ENCODE measurements at places on chromosomes 12 and 14.
A peak's percentile ranks its signal among the peaks of the same experiment; 100 is the strongest.

DNA sequence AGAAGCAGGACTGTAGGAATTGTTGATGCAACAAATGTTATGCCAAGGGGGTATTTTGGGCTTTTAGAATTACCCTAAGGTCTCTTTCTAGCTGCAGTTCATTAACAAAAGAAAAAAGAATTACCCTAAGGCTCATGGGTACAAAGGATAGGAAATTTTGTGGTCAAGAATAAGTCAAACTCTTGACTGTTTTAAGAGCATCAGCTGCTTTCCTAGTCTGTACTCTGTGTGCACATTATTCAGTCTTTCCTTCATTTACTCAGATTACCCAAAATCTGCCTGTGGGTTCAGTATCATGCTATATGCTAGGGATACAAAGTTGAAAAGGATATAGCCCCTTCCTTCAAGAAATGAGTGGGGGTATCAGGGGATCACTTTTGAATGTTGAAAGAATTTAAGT is 36.5 kb upstream of the CCDC88C start:
- no peak for DNase-seq
- H3K4me1 ChIP-seq, result no peaks in the 10 kb centered on the region
- H3K36me3 ChIP-seq, result peaks cover 13% of the 10 kb centered on the region
- no peaks in the 10 kb centered on the region for H3K27me3 ChIP-seq
- H3K27ac ChIP-seq, result peak overlapping the region; percentile 44

DNA sequence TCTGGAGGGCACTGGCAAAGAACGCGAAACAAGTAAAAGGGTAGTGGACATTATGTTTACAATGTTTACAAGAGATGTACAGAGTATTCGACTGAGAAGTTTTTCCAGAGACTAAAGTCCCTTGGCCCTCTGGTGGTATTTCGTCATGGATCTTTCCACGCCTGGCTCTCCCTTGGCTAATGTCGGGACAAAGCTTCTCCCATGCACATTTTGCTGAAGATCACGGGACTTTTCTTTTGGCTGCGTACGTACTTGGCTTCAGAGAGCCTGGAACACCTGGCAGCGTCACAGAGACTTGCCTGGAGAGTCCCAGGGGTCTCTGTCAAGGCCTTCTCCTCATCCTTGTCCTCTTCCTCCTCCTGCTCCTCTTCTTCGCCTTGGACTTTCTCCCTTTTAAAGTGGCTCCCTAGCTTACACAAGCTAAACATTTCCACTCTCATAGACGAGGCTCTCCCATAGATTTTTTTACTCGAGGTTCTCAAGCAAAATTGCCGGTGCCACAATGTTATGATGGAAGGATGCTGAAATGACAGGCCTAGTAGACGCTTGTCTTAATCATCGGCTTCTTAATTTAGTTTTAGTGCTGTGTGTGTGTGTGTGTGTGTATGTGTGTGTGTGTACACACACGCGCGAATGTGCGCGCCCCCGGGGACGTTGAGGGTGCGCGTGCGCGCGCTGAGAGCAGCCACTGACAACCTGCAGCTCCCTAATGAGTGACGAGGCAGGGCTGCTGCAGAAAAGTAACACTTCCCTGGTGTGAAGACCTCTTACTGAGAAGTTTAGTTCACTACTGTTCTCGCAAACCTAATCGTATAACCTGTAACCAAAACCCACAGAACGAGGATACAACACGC is 4.9 kb upstream of the FOXG1 start:
- no peak for DNase-seq
- no peak overlapping the region for H3K27ac ChIP-seq
- peaks cover 82% of the 10 kb centered on the region for H3K27me3 ChIP-seq
- H3K4me1 ChIP-seq, result peaks cover 22% of the 10 kb centered on the region
- peaks cover 11% of the 10 kb centered on the region for H3K36me3 ChIP-seq
- no peak overlapping the region for H3K4me3 ChIP-seq

GRCh38 chr12:115407723-115408122 is 723.7 kb upstream of the TBX3 start:
- no peaks in the 10 kb centered on the region for H3K27me3 ChIP-seq
- no peak overlapping the region for H3K27ac ChIP-seq
- no peak overlapping the region for H3K4me3 ChIP-seq
- no peaks in the 10 kb centered on the region for H3K36me3 ChIP-seq

GRCh38 chr12:54390668-54391551 is 6.4 kb upstream of the ZNF385A start:
- DNase-seq, result peak; percentile 37
- no peaks in the 10 kb centered on the region for H3K27me3 ChIP-seq
- H3K36me3 ChIP-seq, result no peaks in the 10 kb centered on the region
- H3K4me3 ChIP-seq, result peak overlapping the region; percentile 83
- H3K4me1 ChIP-seq, result peaks cover 76% of the 10 kb centered on the region

DNA sequence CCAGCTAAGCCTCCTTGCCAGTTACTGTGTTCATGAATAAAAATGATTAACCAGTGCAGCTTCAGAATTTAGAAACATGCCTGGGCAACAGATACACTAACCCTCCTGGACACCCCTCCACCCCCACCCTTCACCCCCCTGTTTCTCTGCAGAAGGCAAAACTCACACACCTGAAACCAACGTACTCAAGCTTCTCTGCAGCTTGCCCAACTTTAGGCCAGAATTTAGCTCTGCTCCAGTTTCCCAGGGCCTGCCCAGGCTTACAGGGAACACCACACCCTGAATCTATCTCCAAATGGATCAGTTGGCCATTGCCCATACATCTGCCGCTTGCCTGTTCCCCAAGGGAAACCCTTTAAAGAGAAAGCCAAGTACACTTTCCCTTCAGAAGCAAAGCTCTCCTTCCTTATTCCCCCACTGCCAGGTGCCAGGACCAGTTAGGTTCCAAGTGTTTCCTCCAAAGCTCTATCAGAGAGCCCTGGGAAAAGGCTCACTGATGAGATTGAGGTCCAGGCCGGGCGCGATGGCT is 1.8 kb upstream of the SPPL3 start:
- DNase-seq, result no peak
- peak overlapping the region; percentile 27 for H3K4me3 ChIP-seq
- H3K27ac ChIP-seq, result no peak overlapping the region
- no peaks in the 10 kb centered on the region for H3K27me3 ChIP-seq

DNA sequence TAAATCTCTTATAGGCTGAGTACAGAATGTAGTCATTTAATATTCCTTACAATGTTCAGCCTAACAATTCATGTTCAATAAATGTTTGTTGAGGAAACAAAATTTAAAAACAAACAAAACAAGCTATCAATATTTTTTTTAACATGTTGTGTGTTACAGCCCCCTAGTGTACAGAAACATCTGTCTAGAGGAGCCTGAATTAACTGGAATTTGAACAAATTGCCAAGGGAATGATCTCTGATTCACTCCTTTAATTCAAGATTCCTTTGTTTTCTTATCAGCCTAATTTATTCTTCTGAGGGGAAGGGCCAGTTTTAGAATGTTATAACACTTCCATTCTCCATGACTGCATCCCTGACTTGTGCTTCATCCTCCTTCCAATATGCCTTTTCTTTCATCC is 127.2 kb downstream of the CMAS start:
- peaks cover 6% of the 10 kb centered on the region for H3K27me3 ChIP-seq
- no peaks in the 10 kb centered on the region for H3K36me3 ChIP-seq
- no peak for DNase-seq
- H3K4me3 ChIP-seq, result no peak overlapping the region
- peaks cover 2% of the 10 kb centered on the region for H3K4me1 ChIP-seq

DNA sequence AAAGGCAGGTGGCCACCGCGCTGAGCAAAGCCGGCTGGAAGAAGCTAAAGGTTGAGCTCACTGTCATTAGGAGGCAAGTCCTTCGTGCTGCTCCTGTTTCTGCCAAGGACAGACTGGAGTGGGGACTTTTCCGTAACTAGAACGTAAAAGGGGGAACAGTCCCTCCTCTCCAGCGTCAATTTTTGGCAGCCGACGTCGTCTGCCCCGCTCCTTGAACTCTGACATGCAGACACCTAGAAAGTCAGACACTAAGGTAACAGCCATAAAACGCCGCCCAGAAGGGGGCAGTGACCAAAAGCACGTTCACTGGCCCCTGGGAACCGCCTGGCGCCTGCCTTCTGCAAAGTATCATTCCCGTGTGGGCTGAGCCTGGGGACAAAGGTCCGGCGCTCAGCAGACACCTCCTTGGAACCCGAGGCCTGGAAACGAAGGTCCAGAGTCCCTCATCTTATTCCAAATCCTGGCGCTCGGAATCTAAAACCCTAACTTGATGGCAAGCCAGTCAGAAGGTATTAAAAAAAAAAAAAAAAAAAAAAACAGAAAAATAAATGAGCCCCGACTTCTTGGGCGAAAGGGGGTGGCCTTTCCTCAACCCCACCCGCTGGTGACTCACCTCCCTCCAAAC is 1.1 kb upstream of the LRP1 start:
- peak overlapping the region; percentile 89 for H3K4me3 ChIP-seq
- H3K27ac ChIP-seq, result peak overlapping the region; percentile 38
- peaks cover 18% of the 10 kb centered on the region for H3K27me3 ChIP-seq

- peak within 1 kb of the TSS; percentile 97 for H3K4me3 ChIP-seq
- H3K27me3 ChIP-seq, result no peaks in the 10 kb centered on the region
- H3K36me3 ChIP-seq, result peaks cover 9% of the 10 kb centered on the region
Observed at GRCh38 chr14:31025367-31026076, at the start of gene AP4S1. Gene AP4S1, plus strand, starts transcription at chr14:31025649. Its CDS starts 40,548 bp downstream, at chr14:31066197.

GRCh38 chr12:131865180-131865875 is 29.1 kb upstream of the ULK1 start:
- no peaks in the 10 kb centered on the region for H3K36me3 ChIP-seq
- no peaks in the 10 kb centered on the region for H3K4me1 ChIP-seq
- no peak overlapping the region for H3K27ac ChIP-seq
- DNase-seq, result no peak

DNA sequence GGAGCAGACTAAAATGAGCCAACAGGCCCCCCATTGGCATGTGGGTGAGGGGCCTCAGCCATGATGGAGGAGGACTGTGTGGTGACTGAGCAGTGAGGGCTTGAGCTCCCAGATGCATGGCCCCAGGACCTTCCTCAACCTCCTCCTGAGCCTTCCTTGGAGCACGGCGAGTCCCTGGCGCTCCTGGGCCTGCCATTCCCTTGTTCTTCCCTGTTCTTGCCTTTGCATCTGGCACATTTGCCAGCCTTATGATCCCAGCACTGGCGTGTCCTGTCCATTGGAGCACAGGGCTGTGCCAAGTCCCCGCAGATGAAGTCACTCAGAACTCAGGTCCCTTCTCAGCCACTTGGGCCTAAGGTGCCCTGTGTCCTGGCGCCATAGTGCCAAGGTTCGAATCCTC is 40.3 kb upstream of the MEG3 start:
- H3K4me3 ChIP-seq, result no peak overlapping the region
- no peaks in the 10 kb centered on the region for H3K36me3 ChIP-seq
- no peaks in the 10 kb centered on the region for H3K4me1 ChIP-seq
- DNase-seq, result no peak

GRCh38 chr12:20154052-20154451 is 214.3 kb upstream of the PDE3A start:
- H3K4me1 ChIP-seq, result no peaks in the 10 kb centered on the region
- DNase-seq, result no peak
- no peaks in the 10 kb centered on the region for H3K27me3 ChIP-seq
- no peak overlapping the region for H3K4me3 ChIP-seq
- no peak overlapping the region for H3K27ac ChIP-seq

DNA sequence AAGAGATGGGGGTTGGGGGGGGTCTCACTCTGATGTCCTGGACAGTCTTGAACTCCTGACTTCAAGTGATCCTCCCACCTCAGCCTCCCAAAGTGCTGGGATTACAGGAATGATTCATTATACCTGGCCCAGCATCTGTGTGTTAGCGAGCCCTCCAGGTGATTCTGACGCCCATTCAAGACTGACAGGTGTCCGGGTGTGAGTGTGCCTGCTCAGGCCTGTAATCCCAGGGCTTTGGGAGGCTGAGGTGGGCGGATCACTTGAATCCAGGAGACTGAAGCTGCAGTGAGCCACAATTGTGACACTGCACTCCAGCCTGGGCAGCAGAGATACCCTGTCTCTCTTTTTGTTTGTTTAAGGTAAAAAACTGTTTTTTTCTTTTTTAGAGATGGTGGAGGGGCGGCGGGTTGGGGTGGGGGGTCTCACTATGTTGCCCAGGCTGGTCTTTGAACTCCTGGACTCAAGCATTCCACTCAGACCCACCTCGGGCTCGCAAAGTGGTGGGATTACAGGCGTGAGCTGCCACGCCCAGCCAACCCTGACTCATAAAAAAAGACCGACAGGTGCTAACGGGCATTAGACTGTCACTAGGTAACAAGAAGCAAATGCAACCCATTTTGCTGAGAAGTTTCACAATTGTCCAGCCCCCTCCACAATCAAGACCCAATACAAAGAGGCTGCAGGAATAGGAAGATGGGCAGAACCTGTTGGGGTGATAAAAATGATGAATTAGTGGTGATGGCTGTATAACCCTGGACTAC is 4.7 kb downstream of the VSIG10 start:
- peaks cover 3% of the 10 kb centered on the region for H3K4me1 ChIP-seq
- DNase-seq, result no peak
- peaks cover 8% of the 10 kb centered on the region for H3K27me3 ChIP-seq
- H3K27ac ChIP-seq, result no peak overlapping the region
- no peak overlapping the region for H3K4me3 ChIP-seq

DNA sequence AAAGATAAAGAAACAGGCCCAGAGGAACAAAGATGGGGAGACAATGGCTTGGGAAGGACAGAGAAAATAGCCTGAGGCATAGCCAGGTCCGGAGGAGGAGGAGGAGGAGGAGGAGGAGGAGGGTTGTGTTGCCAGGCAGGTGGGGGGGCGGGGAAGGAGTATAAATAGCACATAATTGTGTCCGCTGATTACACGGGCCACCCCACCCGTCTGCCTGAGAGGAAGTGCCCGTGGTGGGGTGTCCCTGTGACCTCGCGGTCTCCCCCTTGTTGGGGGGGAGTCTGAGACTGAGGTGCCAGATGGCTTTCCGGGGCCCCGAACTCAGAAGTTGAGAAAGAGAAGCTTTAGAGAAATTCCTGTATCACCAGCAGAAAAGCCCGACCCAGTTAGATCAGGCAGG is 1.9 kb upstream of the SP7 start:
- H3K27ac ChIP-seq, result no peak overlapping the region
- no peak for DNase-seq
- peaks cover 30% of the 10 kb centered on the region for H3K4me1 ChIP-seq
- H3K36me3 ChIP-seq, result peaks cover 3% of the 10 kb centered on the region

- DNase-seq, result no peak
- H3K27ac ChIP-seq, result no peak overlapping the region
- peaks cover 42% of the 10 kb centered on the region for H3K36me3 ChIP-seq
- no peaks in the 10 kb centered on the region for H3K27me3 ChIP-seq
Observed at GRCh38 chr12:6469092-6469491, 1.4 kb downstream of the VAMP1 start.

GRCh38 chr14:93936245-93936644 is 9.1 kb downstream of the FAM181A start:
- peaks cover 15% of the 10 kb centered on the region for H3K4me1 ChIP-seq
- H3K4me3 ChIP-seq, result no peak overlapping the region
- H3K36me3 ChIP-seq, result peaks cover 7% of the 10 kb centered on the region
- no peak overlapping the region for H3K27ac ChIP-seq
- DNase-seq, result no peak

GRCh38 chr12:130128790-130129735 is 33.2 kb upstream of the FZD10 start:
- DNase-seq, result no peak
- H3K27me3 ChIP-seq, result peaks cover 5% of the 10 kb centered on the region
- no peaks in the 10 kb centered on the region for H3K4me1 ChIP-seq
- H3K4me3 ChIP-seq, result no peak overlapping the region
- no peaks in the 10 kb centered on the region for H3K36me3 ChIP-seq

All from stimulated activated naive B cell treated with anti-CD40 and anti-IgM and Interleukin-4, amounts not matched to agents 10 μg/mL and 1 μg/mL and 100 μg/mL, for 72 hours (primary cell).